ENCODE measurements at places on chromosomes 5 and 9.

- no peak for DNase-seq
Observed at GRCh38 chr9:130471411-130472183, 26.8 kb downstream of the ASS1 start.

DNA sequence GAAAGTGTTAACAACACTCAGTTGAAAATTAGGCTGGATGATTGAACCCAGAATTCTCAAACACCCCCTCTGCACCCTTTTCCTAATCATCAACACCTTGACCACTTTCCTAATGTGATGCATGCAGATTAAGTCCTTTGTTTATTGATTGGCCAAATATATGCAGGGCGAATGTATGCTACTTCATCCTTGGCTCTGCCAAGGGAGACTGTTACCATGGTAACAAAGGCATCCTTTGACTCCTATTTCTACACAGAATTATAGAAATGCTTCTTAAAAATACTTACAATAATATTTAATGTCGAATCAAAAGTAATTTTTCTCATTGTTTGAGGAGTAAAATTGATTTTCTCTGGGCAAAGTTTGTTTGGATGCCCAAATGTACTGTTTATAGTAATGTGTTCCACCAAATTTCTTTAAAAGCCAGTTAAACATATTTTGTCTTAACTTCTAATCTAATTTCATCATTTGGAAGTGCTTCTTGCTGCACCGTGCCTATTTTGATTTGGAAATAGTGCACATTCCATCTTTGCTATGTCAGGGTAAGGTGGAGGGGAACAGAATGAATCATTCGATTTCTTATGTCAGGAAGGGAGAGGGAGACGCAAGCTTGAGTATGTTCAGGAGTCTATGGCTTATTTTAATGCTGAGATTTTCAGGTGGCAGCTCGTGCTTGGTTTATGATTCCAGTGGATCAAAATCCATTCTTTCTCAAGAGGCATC lies 1384.3 kb upstream of the WWC1 start:
- DNase-seq = peak; percentile 62

GRCh38 chr5:156479849-156480248 lies 152.9 kb downstream of the SGCD start:
- DNase-seq = peak; percentile 70

GRCh38 chr9:27485158-27485557 lies 38.9 kb upstream of the IFNK start:
- DNase-seq = no peak

DNA sequence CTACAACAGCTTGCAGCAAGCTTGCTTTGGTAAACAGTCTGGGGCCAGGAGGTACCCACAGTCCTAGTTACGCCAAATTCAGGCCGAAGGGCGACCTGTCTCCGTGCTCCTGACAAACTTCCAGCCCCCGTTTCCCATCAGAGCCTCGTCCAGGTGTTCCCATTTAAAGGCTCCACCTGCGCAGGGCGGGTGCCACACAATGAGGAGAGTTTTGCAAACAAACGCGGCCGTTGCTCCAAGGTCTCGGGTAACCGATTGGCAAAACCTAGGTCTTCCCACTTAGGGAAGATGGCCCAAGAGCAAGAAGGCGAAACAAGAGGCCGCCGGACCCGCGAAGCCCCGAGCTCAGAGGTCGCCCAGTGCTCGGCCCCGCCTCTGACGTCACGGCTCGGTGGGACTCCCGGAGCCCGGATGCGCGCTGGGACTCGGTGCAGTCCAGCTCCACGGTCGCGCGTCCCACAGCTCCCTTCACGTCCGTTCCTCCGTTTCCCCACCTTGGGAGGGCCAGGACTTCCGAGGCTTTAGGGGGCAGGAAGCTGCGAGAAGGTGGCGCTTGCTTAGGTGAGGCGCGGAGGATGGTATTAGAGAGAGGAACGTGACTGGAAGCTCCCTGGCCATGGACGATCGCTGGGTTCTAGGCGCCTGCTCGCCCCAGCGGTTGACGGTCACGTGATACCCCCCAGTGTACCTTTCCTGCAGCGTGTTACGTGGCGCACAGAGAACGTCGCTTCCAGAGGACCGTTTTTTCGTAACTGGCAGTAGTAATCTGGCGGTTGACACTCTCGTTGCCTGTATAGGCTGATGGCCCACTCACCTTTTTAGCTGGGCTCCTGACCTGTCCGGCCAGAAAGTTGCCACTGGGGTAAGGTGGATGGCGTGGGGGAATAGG lies 41.8 kb upstream of the KDM4C start:
- no peak for DNase-seq

DNA sequence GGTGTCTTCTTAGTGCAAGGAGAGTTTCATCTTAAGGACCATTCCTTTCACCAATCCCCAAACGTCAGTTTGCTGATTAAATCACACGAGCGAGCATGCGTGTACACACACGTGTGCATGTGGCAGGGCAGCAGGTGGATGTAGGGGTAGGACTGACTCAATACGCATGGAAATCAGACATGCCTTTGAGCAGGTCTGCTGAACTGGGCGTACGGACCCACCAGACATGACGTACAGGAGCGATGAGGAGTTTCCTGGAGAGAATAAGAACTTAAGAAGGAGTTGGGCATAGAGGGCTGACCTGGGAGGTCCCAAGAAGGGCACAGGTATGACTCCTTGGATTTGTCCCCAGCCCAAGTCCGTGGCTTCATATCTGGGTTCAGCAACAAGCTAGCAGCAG lies 170.0 kb downstream of the FGF18 start:
- no peak for DNase-seq

- no peak for DNase-seq
Observed at GRCh38 chr5:162497455-162497854, 429.9 kb downstream of the GABRG2 start.

DNA sequence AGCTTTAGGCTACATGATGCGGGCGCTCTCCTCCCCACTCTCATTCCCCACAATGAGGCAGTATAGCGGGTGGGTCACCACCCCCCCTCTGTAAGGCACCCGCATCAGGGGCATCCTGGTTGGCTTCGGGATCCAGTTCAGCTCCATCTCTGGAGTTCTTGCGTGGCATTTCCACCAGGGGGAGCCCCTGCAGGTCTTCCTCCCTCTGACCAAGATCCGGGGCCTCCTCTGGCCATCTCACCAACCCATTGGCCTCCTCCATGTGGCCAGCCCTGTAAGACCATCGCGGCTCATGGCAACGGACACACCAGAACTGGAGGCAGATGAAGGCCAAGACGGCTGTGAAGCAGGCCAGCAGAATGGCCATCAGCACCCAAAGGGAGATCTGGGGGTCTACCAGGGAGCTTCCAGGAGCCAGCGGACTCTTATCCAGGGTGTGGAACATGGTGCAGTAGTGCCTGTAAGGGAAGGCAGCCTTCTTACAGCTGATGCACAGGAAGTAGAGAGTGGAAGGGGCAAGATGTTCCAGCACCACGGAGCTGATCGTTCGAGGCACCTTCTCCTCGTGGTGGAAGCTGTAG lies 77.0 kb downstream of the CYFIP2 start:
- no peak for DNase-seq

DNA sequence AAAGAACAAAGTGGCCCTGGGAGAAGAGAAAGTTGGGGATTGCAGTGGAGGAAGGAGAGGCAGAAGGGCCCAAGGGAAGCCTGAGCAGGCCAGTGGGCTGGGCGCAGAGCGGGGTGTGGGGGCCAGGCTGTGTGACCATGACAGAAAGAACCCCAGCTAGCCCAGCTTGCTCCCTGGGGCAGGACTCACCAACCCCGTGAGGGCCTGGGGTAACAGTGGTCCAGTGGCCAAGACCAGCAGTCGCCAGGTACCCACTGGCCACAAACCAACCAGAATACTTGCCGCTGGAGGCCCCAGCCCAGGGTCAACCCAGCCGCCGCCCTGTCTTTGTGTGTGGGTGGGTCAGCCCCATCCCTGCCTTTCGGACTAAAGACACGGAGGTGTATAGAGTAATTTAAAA lies 146.5 kb downstream of the CACNA1B start:
- DNase-seq = no peak

GRCh38 chr5:77087484-77088261 lies 588 bp upstream of the ZBED3 start:
- no peak for DNase-seq

DNA sequence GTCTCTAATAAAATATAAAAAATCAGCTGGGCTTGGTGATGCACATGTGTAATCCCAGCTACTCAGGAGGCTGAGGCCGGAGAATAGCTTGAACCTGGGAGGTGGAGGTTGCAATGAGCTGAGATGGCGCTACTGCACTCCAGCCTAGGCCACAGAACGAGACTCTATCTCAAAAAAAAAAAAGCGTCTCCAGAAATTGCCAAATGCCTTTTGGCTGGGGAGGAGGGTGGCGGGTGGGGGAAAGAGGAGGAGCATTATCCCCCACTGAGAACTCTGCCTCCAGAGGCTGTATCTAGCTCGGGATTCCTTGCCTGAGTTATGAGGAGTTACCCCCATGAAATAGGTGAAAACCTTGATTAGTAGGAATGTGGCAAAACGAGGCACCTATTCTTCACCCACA lies 4.8 kb downstream of the ROPN1L start:
- DNase-seq = no peak

GRCh38 chr5:168898247-168898911 lies 319.2 kb upstream of the PANK3 start:
- no peak for DNase-seq

DNA sequence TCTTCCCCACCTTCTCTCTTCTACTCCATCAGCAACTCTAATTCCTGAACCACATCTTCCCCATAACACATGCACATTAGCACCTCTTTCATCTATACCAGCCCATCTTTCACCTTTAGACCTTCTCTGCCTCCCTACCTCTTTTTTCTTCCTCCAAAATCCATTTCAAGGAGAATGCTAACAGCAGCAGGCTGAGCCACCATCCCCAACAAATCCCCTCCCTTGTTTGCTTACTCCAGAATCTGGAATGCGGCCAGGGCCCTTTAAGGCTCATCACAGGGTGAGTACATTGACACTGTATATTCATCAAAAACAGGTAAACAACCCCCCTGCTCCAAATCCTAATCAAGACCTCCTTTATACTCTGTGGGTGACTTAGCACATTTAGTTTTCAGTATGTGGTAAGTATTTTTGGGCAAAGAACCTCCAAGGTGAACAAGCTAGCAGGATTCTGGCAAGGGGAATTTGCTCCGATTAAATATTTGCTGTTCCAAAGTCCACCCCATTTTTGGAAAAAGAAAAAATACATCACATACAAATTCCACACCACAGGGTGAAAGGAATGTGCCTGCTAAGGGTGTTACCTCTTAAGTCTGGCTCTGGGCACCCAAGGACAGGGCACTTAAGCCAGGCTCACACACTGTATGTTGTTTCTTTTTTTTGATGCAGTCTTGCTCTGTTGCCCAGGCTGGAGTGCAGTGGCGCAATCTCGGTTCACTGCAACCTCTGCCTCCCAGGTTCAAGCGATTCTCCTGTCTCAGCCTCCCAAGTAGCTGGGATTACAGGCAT lies 71.4 kb downstream of the SERINC5 start:
- no peak for DNase-seq

GRCh38 chr5:137466889-137467288 lies 32.2 kb downstream of the SPOCK1 start:
- no peak for DNase-seq

- peak; percentile 36 for DNase-seq
Observed at GRCh38 chr5:131242728-131243255, 21.1 kb upstream of the CDC42SE2 start.

GRCh38 chr9:134995792-134996120 lies 78.0 kb upstream of the FCN1 start:
- DNase-seq = no peak

DNA sequence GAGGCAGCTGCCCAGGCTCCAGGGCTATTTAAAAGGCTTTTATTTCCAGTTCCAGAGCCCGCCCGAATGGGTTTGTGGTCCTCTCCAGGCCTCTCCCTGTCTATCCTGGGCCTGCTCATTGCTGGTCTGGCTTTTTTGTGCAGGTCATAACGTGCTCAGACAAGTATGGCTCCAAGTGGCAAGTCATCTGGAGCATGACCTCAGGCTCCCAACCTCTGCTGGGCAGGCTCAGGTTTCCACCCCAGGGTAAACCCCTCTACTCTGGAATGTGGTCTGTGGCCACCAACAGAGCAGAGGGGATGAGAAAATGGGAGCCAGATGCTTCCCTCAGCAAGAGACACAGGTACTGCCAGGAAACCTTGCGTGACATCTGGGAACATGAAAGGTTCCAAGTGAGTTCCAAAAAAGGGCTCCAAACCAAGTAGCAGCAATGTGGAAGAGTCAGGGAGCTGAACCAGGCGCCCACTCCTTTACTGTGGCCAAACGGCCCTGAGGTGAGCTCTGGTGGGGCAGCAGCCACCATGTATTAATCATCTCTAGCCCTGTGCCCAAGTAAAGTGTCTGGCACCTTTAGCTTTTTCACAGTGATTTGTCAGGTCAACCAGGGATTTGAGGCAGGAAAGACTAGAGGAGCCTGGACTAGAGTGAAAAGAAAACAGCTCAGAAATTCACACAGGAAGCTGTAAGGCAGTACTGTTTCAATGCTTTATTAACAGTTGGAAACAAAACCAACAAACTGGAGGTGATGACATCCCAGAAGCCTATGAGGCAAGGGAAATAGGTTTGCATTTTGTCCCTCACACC lies 25.7 kb downstream of the PCDHGC5 start:
- DNase-seq = no peak
